Activated naive CD4-positive, alpha-beta T cell treated with anti-CD3 and anti-CD28 coated beads for 36 hours (primary cell): ENCODE measurements at places on chromosomes 12 and 14. TPM values are rescaled to one million over a fixed set of nuclear protein-coding genes. Genes with fewer than 3 reads are reported as not detected.

- no peaks in the 10 kb centered on the region for H3K36me3 ChIP-seq
- DNase-seq, result no peak
- no peak overlapping the region for H3K27ac ChIP-seq
Measured at GRCh38 chr12:131636940-131637750, 73.7 kb upstream of the SFSWAP start.

DNA sequence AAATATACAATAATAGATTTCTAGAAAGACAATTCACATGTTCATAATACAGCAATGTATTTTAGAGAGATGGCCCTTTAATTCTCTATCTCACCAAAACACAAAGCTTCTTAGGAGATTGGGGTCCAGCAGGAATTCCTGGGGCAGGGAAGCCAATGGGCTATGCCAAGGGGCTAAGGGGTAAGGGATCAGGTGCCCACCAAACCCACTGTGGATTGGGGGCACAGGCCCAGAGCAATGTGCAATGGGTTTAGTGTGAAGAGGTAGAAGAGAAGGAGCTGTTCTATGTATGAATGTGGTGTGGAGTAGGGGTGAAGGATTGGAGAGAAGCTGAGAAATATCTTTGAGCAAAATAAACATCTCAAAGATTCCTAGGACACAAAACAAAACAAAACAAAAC lies 2.6 kb downstream of the HOXC13 start:
- peaks cover 3% of the 10 kb centered on the region for H3K4me1 ChIP-seq
- DNase-seq, result no peak

GRCh38 chr14:20294636-20295035 lies 11.1 kb downstream of the TTC5 start:
- no peak overlapping the region for H3K27ac ChIP-seq
- peaks cover 2% of the 10 kb centered on the region for H3K4me1 ChIP-seq
- peaks cover 44% of the 10 kb centered on the region for H3K36me3 ChIP-seq

CELA1 gene
- not detected for total RNA-seq

DNA sequence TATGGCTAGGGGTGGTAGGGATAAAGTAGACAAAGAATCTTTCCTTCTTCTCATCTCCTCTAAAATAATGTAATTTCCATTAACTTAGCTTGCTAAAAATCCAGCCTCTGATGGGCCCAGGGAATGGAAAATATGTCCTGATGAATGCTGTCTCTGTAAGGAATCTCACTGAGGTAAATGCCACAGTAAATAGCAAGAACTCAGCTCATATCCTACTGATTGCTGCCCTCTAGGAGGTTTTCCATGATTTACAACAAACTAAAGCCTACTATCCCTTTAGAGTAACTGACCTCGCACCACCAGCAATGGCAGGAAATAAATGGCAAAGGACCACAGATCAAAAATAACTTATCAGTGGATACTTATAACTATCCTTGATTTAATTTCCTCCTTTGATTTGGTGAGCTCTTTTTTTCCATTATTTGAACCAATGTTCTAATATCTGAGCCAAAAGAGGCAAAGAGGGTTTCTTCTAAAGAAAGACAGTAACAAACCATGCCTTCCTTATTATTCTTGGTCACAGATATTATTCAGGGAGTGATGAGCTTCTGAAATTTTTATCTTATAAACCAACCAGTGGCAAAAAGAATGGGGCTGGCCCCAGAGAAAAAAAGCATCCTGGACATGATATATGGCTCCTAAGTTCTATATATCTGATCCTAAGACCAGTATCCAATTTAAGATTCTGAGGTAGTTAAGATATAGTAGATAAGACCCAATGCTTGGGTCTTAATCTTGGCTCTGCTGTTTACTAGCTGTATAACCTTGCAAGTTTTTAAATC lies 43.8 kb downstream of the SENP1 start:
- no peak for DNase-seq
- H3K27me3 ChIP-seq, result no peaks in the 10 kb centered on the region
- peaks cover 2% of the 10 kb centered on the region for H3K4me1 ChIP-seq
- no peak overlapping the region for H3K27ac ChIP-seq
- H3K4me3 ChIP-seq, result no peak overlapping the region
- peaks cover 65% of the 10 kb centered on the region for H3K36me3 ChIP-seq

DNA sequence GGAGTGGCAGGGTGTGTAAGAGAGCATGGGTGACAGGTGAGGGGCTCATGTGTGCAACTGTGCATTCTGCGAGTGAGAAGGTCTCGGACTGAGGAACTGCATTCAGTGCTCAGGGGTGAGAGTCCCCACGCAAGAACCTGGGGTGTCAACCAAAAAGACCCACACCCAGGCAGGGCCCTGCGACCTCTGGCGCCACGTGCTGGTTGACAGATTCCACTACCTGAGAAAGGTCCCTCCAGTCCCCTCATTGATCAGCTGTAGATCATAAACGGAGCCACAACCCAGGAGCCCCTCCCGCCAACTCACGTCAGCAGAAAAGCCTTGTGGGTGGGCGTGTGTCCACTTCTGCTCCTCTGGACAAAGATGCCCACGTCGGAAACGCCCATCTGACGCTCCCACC lies 98.7 kb downstream of the ASCL4 start:
- no peak overlapping the region for H3K27ac ChIP-seq
- H3K4me1 ChIP-seq, result no peaks in the 10 kb centered on the region
- H3K36me3 ChIP-seq, result no peaks in the 10 kb centered on the region
- H3K4me3 ChIP-seq, result no peak overlapping the region
